ENCODE measurements at places on chromosomes 3 and 15.

- no peak for DNase-seq
These were observed 293.7 kb downstream of the ARPP21 start for GRCh38 chr3:35932995-35933394.

- no peak for DNase-seq
These were observed 29.5 kb downstream of the ABHD2 start for GRCh38 chr15:89117790-89118189.

- no peak for DNase-seq
These were observed 6.8 kb downstream of the PLSCR1 start for GRCh38 chr3:146537603-146538002.

DNA sequence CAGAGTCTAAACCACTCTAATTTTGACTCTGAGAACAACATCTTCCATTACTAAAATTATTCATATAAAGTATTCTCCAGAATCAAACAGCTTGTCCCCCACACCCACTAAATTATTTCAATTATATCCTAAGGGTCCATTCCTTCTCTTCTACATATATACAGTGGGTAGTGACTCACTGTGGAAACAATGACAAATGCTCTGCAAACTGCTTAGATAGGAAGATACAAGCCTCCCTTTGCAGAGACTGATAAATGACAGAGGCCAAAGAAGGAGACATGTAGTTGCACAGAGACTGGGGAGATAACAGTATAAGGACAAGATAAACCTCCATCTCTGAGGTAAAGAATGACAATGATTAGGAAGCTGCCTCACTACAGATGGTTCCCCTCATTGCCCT, 1087.4 kb downstream of the AGBL1 start:
- no peak for DNase-seq

- no peak for DNase-seq
These were observed 32.2 kb upstream of the BCL2A1 start for GRCh38 chr15:80003171-80003570.

- DNase-seq = peak; percentile 53
These were observed 225.4 kb upstream of the UBE2E2 start for GRCh38 chr3:22977650-22978289.

DNA sequence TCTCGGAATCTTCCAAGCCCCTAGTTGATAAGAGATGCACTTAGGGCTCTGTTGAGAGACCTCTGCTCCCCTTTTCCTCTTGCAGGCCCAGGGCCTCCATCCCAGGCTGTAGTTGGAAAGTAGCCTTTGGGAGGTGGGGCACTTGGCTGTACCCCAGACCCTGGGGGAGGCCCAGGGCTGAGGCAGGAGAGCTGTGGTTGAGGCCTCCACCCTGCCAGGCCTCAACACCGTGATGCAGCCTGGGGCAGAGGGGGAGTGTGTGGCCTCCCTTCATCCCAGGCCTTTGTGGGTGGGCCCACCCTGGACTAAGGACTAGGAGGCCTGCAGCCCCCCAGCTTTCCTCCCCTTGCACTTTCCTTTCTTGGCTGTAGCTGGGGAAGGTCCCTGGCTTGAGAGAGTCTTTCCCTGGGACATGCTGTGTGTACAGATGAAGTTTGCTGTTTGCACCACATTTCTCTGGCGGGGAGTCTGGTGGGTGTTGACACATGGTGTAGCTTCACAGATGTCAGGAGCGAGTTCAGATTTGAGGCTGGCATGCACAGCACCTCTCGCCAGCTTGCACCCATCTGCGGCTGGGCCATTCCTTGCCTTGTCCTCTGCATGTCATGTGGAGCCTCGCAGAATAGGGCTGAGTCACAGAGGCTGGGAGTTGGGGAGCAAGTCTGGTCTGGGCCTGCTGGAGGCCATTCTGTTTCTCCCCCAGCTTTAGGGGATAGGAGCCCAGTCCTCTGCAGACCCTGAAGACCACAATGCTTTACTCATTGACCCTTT, 13.7 kb downstream of the PLEKHO2 start:
- DNase-seq = no peak

- no peak for DNase-seq
These were observed 424.0 kb upstream of the C2CD4B start for GRCh38 chr15:62588938-62589670.

- DNase-seq = peak; percentile 85
These were observed at the start of gene ANXA2 for GRCh38 chr15:60397772-60398445. ANXA2 (minus strand) TSS chr15:60397986; CDS start chr15:60386075, 11,911 bp downstream.
